ENCODE measurements at places on chromosomes 11 and 22. TPM values are rescaled to one million over a fixed set of nuclear protein-coding genes. Genes with fewer than 3 reads are reported as not detected.

The CEND1 gene
- total RNA-seq = 0.36 TPM

The OR2AT4 gene
- total RNA-seq = not detected

The STK33 gene
- 3.2 TPM for total RNA-seq

The OTOG gene
- total RNA-seq = not detected

The OR51I1 gene
- not detected for total RNA-seq

The SLC3A2 gene
- total RNA-seq = 107 TPM

The IL18 gene
- 74.7 TPM for total RNA-seq

The DDTL gene
- total RNA-seq = 4.5 TPM

The ANO9 gene
- 141 TPM for total RNA-seq

The OR52I2 gene
- total RNA-seq = not detected

The NCAPD3 gene
- total RNA-seq = 11.5 TPM

The MS4A5 gene
- not detected for total RNA-seq

The USP28 gene
- 21.8 TPM for total RNA-seq

Data from left colon (tissue), 2 donors.